Thoracic aorta (tissue), 2 donors: ENCODE measurements at places on chromosomes 2 and 18.

- DNase-seq: no peak
These were observed 9.0 kb upstream of the NPPC start for GRCh38 chr2:231935207-231935524.

- no peak for DNase-seq
These were observed 317.5 kb upstream of the RAB6C start for GRCh38 chr2:129661935-129662334.

DNA sequence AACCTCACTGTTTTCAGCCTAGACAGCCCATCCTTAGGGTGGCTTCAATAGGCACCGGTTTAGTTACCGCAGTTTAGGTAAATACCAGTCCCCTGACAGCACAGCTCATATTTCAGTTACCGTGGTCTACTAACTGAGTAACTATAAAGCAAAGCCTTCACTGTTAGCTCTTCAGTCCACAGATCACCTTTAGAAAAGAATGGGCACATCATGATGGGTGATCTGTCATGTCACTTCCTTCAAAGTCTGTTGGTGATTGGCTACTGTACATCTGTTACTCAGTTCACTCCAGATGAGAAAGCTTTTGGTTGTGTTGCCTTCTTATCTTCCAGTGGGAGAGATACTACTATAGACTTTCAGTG lies 21.0 kb downstream of the SLC20A1 start:
- no peak for DNase-seq

DNA sequence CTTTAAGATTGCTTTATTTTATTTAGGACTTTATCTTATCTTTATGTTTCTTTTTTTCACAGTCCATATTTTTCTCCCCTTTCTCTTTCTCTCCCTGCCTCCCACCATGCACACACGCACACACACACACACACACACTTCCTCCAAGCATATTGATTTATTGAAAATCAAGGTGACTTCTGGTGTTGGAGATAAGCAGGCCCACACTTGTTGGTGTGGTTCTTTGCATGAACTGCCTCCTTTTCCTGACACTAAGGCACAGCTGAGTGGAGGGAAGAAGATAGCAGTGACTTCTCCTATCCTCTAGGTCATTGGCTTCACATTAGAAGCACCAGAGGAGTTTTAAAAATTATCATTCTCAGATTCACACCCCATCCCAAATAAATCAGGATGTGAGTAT lies 18.0 kb downstream of the TBR1 start:
- DNase-seq: no peak

GRCh38 chr2:111523009-111523408 lies 361.0 kb downstream of the ANAPC1 start:
- DNase-seq: no peak

DNA sequence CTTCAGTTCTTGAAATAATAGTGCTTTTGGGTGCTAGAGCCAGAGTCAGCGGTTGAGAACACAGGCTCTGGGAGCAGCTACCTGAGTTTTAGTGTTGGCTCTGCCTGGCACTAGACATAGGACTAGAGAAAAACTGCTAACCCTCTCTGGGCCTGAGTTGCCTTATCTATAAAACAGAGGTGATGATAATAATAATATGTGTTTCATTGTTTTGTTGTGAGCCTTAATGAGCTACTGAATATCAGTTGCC lies 391.7 kb downstream of the PTPRM start:
- DNase-seq: no peak

GRCh38 chr2:134420259-134420658 lies 166.4 kb downstream of the MGAT5 start:
- DNase-seq: no peak

DNA sequence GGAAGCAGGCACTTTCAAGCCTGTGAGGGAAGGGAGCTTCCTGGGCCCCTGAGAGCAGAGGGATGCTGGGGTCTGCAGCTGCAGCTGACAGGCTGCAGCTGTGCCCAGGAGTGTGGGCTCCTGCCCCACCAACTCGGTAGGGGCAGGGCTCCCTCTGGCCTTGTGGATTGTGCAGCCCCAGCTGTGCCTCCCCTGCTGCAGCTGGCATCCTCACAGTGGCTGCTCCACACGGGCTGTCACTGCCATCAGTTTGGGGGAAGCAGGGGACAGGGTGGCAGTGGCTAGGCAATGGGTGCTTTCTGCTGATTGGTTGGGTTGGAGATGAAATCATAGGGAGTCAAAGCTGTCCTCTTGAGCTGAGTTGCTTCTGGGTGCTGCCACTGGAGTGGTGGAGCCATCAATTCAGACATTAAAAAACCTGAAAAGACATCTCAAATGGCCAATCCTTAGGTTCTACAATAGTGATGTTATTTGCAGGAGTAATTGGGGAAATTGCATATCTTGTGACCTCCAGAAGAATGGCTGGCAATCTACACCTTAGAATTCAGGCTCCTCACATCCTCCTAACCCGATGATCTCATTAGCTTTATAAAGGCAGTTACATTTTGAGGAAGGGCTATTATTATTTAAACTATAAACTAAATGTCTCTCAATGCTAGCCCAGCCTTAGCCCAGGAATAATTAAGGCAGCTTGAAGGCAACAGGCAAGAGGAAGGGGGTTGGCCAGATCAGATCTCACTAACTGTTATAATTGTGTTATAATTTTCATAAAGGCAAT lies 41.3 kb downstream of the FAM171B start:
- no peak for DNase-seq

- DNase-seq: no peak
These were observed 176.6 kb downstream of the EN1 start for GRCh38 chr2:118670838-118671237.

DNA sequence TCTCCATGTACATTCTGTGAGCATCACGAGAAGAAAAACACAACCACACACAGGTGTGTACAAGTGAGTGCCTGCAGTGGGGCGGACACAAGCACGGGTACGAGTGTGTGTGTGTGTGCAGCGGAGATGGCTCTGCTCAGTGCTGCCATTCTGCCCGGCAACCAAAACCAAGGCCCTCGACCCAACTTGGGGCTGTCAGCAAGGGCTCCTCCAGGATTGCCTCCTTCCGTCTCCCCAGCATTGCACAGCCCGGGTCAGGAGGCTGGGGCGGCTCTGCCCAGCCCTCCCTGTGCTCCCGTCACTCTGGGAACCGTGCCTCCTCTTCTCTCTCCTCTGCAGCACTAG lies 66.5 kb downstream of the PXDN start:
- DNase-seq: no peak

DNA sequence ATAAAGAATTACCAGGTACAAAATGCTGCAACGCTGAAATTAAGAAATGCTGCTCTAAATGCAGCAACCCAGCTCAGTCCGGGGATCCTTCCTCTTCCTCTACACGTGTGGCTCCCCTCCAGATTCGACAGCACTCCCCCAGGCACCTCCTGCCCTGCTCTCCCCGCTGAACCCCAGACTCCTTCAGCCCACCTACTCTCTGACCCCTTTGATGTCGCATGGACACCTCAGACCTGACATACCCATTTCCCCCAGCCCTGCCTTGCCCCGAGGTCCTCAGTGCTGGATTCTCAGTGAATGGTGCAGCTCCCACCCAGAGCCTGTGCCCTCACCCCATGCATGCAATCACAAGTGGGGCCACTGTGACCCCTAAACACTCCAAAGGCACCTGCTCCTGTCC lies 4.6 kb upstream of the ADRA2B start:
- no peak for DNase-seq

DNA sequence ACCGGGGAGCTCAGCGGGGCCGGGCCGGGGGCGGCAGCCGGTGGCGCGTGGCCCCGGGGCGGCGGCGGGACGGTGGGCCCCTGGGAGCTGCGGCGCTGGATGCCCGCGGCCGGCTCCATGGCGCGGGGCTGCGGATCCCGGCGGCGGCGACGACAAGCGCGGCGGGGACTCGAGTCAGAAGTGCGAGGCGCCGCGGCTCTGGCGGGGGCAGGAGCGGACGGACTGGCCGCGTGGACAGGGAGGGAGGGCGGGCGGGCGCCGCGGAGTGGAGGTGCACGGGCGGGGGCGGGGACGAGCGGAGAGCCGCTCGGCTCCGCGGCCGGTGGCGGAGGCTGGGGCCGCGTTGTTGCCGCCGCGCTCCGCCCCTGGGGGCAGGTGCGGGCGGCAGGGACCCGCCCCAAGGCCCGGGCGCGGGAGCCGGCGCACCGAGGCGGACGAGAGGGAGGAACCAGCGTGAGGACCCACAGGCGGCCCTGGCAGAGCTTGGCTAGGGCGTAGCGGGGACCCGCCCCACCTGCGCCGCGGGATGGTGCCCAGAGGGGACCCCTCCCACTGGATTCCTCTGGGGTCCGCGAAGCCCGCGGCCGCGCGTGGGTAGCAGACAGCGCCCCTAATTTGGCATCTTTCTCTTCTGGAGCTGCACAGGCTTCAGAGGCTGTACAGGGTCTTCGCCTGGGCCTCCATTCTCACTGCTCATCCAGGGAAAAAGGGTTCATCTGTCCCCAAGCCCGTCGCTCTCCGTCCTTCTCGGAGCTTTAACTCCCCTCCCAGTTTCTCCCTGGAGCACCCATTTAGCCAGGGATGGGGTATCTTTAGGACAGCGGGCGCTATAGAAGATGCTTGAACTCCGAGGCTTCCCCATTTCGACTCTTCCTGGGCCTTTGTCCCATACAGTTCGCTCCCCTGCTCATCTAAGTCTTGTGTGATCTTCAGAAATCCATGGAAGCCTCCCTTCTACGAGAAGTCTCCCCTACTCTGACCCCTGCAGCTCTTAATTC lies at the start of gene TMEM163:
TMEM163 (minus strand) TSS at position 184 of the 998 bp plus-strand sequence.
- DNase-seq: no peak

- peak; percentile 62 for DNase-seq
These were observed 462.1 kb upstream of the ID2 start for GRCh38 chr2:8219631-8220355.

DNA sequence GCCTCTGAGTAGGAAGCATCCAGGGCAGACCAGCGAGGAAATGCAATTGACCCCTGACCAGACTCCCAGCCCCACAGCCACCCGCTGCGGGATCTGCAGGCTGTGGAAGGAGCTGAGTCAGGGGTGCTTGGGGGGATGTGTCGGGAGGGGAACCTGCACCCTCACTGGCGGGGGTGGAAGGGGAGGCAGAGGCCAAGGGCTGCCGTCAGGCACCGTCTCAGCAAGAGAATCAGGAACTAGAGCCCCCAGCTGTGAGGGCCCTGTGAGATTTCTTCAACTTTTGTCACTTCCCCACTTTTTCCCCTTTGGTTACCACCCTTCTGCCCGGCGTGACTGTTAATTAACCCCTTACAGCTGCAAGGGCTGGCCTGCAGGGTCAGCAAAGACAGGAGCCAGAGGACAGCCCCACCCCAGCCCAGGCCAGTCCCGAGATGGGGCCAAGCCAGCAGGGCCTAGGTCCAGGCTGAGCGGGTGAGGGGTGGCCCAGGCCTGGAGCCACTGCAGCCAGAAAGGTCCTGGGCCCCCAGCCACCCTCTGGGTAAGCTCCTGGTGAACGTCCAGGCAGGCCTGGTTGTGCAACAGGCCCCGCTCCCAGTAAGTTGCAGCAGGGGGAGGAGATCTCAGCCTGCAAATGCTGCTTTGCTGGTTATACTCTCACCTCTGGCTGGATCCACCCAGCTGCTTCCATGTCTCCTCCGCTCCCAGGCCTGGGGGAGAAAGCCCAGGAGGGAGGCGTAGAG lies 147.0 kb upstream of the ID2 start:
- DNase-seq: no peak

DNA sequence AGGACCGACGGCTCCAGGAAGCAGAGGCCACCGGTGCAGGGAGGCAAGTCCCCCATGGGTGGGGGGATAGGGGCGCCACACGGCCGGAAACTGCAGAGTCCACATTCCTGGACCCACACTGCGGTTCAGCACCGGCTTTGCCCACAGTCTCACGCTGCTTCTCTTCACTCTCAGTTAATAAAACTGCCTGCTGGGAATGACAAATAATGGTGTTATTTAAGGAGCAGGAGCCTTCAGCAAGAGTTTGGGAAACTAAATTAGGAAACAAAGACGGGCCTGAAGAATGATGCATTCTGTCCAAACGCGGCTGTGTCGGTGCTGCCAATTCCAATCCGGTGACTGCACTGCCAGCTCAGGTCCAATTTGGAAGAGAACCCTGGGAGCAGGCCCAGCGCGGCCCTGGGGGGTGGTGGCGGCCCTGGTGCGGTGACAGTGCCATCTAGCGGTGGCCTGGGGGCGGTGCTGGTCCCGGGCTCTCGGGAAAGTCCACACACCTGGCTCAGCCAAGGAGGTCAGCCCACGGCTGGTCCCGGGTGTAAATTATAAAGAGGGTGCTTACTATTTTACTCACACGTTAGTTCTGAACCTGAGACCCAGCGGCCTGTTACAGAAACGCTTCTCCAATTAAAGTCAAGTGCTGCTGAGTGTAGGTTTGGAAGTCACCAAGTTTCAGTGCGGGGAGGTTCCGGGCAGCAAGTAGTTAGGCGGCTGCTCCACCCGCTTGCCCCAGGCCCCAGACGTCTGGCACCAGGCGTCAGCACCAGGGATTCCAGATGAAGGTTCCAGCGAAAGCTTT lies 73.1 kb upstream of the PXDN start:
- peak; percentile 79 for DNase-seq

DNA sequence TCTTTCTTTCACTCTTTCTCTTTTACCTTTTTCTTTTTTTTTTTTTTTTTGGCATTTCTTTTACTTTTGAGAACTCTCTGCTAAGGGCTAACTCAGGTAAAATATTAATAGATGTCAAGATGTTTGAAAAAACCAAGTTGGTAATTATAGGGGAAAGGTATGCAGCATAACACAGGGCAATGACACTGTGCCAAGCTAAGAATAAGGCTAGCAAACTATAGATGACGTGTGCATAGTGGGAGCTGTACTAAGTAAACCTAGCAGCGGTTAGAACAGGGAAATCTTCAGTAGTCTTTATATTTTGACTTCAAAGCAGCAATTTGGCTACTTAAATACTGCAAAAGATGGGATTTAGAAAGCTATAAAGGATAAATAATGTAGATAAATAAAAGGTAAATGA lies 415.4 kb upstream of the RGPD4 start:
- no peak for DNase-seq

GRCh38 chr18:31716362-31716761 lies 32.0 kb upstream of the B4GALT6 start:
- DNase-seq: no peak

GRCh38 chr18:53798516-53798915 lies 426.0 kb downstream of the MBD2 start:
- DNase-seq: no peak

DNA sequence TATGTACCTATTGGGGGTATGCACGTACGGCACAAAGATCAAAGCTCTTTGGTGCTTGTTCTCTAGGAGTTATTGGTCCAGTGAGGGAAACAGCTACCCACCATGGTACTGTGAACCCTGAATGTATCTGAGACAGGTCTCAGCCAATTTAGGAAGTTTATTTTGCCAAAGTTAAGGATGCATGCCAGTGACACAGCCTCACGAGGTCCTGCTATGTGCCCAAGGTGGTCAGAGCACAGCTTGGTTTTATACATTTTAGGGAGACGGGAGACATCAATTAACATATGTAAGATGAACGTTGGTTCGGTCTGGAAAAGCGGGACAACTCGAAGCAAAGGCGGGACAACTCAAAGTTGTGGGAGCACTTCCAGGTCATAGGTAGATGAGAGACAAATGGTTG lies 75.8 kb downstream of the SOWAHC start:
- no peak for DNase-seq

DNA sequence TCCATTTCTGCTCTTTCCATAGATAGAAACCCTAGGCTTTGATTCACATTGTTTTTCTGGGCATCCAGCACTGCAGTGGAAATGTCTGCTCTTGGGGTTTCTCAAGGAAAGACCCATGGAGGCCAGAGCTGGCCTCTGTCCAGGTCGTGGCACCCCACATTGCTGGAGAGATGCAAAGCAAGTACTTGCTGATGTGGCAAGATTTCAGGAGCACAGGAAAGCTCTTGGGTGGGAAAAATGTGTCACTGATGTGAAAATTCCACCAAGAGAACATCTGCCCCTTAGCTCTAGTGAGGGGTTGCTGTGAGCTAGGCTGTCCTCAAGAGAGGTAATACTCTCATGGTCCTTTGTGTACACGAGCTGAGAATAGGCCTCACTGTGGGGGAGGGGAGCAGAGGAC lies 156.1 kb upstream of the SIX3 start:
- no peak for DNase-seq

GRCh38 chr2:152686321-152686720 lies 30.9 kb downstream of the PRPF40A start:
- no peak for DNase-seq
